ENCODE measurements at places on chromosomes 3 and 15.

DNA sequence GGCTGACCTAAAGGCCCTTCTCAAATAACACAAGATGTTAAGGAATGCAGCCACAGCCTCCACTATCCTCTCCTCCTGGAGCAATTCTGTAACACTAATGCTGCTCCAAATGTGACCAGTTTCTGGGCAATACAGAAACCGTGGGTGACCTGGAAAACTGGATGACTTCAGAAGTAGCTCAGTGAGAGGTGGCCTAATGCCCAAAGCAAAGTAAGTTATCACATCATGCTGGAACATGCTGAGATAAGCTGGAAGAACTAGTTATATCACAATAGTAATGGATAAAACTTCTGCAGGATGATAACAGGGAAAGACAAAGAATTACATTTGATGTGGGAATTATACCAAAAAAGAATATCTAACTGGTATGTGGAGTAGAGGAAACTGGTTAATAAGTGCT is 72.0 kb downstream of the DHX30 start:
- no peak for DNase-seq

DNA sequence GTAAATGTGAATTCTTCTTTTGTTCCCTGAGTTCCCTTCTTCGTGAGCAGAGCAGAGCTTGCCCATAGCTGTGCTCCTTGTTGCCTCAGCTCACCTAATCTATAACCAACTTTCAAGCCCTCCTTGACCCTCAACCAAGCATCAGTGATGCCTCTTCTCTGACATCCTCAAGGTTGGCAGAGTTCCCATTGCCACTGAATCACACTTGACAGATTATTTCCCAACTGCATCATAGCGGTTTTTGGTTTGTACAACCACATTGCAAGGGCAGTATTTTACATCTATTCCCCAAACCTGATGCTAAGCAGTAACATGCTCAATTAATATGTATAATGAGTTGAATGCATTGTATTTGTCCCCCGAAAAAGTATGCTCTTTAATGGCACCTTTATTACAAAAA is 133.0 kb upstream of the SNTN start:
- no peak for DNase-seq

GRCh38 chr3:184946917-184947316 is 135.0 kb downstream of the VPS8 start:
- no peak for DNase-seq

DNA sequence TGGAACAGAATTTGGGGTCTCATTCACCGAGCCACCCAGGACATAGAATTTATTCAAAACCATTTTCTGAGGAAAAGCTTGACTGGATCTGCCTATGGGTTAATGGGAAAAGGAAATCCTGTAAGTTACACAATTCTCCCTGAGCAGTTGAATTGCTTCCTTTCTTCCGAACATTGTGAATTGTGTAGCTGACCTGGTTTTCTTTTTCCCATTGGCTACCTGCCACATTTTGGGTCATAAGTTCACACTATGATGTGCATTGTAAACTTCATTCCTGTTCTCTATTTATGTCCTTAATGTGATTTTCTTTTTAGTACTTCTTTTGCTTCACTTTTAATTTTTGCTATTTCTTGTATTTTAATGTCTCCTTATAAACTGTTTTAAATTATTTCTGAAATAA is 386.0 kb upstream of the LRRC3B start:
- DNase-seq: no peak

- no peak for DNase-seq
Measured at GRCh38 chr3:150607267-150608065, 4.3 kb downstream of the SELENOT start.

DNA sequence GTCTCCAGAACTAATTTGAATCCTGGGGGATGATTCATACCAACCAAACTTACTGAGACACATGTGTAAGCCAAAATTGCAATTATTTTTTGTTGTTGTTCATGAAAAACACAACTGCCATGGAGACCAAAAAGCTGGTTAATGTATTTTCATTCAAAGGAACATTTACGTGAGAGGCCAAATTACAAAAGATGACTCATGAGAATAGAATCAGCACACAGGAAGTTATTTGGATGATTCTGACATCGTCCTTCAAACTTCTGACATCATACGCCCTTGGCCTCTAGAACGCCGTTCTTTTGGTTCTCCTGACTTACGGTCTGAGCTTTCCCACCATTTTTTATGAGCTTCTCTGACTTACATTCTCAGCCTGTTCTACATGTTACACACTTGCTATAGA is 3.0 kb upstream of the ZNF280D start:
- DNase-seq: no peak

- no peak for DNase-seq
Measured at GRCh38 chr3:145055375-145056076, 1083.9 kb downstream of the DIPK2A start.

GRCh38 chr15:90222547-90222946 is 11.2 kb downstream of the CIB1 start:
- no peak for DNase-seq

- no peak for DNase-seq
Measured at GRCh38 chr3:19644405-19644804, 289.6 kb downstream of the EFHB start.

DNA sequence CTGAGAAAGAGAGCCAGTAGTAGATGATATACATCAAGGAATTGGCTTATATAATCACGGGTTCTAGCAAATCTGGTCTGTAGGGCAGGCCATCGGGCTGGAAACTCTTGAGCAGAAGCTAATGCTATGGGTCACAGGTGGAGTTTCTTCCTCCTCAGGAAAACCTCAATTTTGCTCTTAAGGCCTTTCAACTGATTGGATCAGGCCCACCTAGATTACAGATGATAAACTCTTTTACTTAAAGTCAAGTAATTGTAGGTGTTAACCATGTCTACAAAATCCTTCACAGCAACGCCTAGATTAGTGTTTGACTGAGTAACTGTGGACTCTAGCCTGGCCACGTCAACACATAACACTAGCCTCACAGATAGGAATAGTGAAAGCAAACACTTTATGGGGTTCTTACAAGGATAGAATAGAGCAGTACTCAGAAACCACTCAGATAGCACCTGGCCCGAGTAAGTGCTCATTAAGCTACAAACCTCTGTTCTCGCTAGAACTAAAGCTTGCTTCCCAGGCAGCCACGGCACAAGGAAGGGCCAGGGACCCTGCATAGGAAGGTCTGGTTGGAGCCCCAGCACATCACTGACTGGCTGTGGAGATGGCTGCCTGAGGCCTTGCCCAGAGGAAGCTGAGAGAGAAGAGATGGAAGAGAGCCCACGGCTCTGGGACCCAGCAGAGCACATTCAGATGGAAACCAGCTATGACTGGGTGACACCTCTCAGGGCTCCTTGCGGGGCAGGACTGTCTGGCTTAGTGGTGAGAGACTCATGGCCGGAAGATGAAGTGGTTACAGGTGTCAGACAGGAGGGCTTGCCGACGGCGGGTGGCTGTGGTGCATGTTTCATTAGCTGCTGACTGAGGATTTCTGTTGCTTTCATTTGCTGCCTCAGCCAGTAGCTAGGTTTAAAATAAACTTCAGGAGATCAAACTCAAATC is 202.5 kb upstream of the TLE3 start:
- peak; percentile 32 for DNase-seq

- DNase-seq: no peak
Measured at GRCh38 chr3:64266983-64267382, 41.7 kb upstream of the PRICKLE2 start.

DNA sequence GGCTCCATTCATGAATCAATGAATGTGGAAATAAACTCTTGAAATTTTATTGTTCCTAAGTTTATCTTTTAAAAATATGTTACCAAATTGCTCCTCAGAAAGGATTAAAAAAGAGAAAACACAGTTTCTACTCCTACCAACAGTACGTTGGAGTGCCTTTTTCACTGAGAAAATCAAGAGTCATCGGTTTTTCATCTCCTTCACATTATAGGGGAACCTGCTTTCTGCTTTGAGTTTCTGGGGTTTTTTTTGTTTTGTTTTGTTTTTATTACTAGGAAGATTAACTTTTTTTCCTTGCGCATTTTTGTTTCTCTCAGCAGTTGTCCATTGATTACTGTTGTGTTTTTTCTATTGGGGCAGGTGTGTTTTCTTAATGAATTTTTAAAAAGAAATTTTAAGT is 3.5 kb downstream of the ARL13B start:
- no peak for DNase-seq

- DNase-seq: no peak
Measured at GRCh38 chr3:183911763-183912506, 27.3 kb upstream of the PARL start.

Data from stimulated activated CD4-positive, alpha-beta T cell treated with anti-CD3 and anti-CD28 coated beads, Interleukin-1b, Interleukin-23, amount 100 ng/mL, for 1 hour (primary cell).